Thymus (tissue), 14 donors: ENCODE measurements at places on chromosomes 7 and 10. TPM values are rescaled to one million over a fixed set of nuclear protein-coding genes. Genes with fewer than 3 reads are reported as not detected.

Gene HMX2
- total RNA-seq, result 0.05 TPM

Gene RSPH10B
- not detected for total RNA-seq

Gene HTR5A
- 0.85 TPM for total RNA-seq

Gene GTF2IRD1
- total RNA-seq, result 4.7 TPM

Gene GOLGA7B
- 0.52 TPM for total RNA-seq

Gene KIAA1217
- total RNA-seq, result 9.7 TPM

Gene SPAG6
- 0.24 TPM for total RNA-seq

Gene HHEX
- 3.0 TPM for total RNA-seq

Gene HABP2
- 0.19 TPM for total RNA-seq

Gene CYP2C19
- not detected for total RNA-seq

DNA sequence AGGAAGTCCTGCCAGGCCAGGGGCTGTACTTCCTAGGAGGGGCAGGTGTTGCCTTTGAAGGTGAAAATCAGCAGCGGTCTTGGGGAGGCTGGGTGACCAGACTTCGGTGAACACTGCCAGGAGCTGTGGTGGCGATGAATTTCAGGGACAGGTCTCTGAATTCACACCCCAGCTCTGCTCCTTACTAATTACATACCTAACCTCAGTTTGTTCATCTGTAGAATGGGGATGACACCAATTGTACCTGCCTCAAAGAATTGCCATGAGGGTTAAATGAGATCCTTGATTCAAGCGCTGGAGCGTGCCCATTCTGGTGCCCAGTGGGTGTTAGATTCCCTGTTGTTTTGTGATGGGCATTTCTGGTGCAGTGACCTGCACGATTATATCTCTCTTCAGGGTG lies 102.8 kb downstream of the TACC2 start:
- DNase-seq, result no peak

DNA sequence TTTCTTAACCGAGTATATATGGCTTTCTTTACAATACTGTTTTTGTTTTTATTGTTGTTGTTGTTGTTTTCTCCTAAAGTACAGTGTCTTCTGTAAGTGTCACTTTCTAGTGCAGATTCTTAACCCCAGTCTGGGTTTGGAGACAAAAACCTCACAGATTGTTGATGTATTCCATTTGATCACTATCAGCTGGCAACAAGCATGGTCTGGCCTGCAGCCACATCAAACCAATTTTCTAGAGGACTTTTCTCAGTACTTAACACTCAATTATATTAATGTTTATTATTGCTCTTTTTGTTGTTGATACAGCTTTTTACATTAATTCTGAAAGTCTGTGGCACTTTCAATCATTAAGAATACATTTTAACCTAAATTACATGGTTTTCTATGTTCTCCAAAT lies 17.1 kb downstream of the LRRN3 start:
- DNase-seq, result no peak

DNA sequence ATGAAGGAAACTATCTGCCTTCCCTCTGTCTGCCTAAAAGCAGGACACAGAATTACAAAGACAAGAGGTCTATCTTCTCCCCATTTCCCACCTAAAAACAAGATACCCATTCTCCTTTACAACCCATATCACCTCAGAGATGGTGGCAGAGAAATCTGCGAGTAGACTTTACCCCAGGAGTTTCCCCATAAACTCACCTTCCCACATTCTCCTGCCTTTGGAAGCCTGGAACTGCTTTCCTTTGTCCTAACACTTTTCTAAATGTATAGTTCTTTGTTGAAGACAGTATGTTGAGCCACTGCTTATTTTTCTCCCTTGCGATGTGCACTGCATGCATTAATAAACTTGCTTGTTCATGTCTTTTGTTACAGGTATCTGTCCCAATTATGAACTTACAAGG lies 8.0 kb downstream of the SHTN1 start:
- DNase-seq, result no peak

GRCh38 chr10:132186488-132187429 lies at the start of gene DPYSL4:
Gene DPYSL4 (plus strand): TSS chr10:132186948. CDS start chr10:132187064, 116 bp downstream.
- DNase-seq, result no peak

GRCh38 chr10:42753126-42753506 lies 29.5 kb upstream of the BMS1 start:
- DNase-seq, result peak; percentile 35

GRCh38 chr7:93238748-93239147 lies 6.6 kb downstream of the VPS50 start:
- DNase-seq, result no peak

DNA sequence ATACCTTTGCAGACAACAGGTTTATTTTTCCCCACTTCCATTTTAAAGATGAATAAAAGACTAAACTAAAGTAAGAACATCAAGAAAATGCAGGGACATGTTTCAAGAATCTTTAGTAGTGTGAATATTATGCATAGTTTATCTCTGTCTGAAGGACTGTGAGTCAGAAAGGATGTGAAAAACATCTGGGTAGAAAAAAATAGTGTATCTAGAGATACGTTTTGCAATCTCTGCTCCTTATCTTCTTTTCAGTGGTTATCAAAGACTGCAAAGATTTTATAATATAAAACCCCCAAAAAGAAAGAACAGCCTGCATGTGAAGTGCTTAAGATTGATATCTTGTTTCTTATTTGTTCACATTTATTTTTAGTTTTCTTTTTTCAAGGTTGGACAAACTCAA lies 101.9 kb upstream of the ARHGAP21 start:
- no peak for DNase-seq

DNA sequence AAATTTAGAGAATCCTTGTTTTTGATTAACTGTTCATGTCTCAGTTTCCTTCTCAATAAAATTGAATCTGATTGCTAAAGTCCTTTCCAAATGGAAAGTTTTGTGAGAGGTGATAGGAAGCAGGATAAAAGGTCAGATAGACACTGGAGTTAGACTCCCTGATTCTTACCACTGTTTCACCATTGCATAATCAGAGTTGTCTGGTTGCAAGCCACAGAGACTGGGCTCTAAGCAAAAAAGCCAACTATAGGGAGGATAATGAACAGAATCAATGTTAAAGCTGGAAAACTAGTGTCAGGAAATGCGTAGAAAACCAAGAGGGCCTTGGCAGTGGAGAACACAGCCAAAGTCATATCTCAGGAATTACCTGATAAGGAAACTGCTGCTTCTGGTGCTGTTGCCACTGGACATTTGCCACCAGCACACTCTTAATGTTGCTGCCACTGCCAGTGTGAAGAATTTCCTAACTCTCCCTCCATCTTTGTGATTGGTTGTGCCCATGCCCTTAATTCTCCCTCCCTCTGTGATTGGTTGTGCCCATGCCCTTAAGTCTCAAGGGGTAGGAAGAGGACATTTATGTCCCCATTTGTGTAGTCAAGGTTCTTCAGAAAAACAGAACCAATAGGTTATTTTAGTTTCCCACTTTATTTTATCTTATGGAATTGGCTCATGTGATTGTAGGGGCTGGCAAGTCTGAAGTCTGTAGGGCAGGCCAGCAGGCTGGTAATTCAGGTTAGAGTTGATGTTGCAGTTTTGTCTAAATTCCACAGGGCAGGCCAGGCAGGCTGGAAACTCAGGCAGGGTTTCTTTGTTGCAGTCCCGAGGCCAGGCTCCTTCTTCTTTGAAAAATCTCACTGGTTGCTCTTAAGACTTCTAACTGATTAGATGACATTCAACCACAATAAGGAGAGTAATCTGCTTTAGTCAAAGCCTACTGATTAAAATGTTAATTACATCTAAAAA lies 639.0 kb downstream of the REEP3 start:
- no peak for DNase-seq

DNA sequence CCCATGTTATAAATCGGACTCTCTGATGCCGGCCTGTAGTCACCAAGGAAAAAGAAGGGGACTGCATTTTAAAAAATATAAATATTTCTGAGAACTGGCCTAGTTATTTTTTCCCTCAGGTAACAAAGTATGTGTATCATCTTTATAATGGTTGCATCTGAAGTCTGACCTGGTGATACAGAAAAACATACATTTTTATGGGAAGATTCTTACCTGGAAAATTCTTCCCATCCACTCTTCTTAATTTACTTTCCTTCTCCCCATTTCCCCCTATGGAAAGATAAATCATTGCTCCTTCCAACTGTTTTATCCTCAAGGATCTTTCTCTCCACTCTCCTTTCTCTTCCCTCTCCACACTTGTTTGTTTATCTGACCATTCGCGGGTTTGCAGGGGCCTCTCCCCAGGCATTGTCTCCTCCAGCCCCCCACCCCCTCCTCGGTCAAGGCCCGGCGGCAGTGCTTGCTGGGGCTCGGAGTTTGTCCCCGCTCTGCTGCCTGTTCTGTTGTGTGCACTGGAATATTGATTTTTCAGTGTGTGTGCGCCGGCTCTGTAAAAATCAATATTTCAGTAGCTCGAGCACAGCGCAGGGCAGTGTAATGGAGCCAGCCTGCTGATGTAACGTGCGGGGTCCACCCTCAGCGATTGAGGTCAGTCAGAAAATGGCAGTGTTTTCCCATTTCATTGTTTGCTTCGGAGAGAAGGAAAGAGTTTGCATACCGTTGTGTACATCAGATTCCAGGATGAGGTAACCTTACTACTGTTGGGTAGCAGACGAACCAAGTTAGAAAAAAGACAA lies 199.5 kb upstream of the NFE2L3 start:
- no peak for DNase-seq

DNA sequence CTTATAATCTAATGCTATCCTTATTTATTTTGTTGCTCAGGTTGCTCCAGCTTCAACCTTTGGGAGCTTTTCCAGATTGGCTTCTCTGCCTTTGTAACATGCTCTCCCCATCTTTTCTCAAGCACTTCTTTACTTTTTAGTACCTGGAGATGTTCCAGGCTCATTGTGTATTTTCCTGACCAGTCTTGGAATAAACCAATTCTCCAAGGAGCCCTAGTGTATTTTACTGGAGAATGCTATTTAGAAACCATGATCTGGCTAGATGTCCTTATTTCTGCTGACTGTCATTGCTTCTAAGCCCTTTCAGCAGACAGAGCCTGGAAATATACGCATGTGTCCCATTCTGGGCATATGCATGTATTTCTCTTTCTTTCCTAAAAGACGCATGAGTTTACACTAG lies 95.7 kb downstream of the EMX2 start:
- DNase-seq, result no peak

- DNase-seq, result no peak
Observed at GRCh38 chr7:110891197-110891596, 199.7 kb upstream of the LRRN3 start.

GRCh38 chr10:104683567-104683966 lies 42.5 kb downstream of the SORCS3 start:
- DNase-seq, result no peak

GRCh38 chr7:77575187-77575586 lies 38.1 kb downstream of the PTPN12 start:
- no peak for DNase-seq

DNA sequence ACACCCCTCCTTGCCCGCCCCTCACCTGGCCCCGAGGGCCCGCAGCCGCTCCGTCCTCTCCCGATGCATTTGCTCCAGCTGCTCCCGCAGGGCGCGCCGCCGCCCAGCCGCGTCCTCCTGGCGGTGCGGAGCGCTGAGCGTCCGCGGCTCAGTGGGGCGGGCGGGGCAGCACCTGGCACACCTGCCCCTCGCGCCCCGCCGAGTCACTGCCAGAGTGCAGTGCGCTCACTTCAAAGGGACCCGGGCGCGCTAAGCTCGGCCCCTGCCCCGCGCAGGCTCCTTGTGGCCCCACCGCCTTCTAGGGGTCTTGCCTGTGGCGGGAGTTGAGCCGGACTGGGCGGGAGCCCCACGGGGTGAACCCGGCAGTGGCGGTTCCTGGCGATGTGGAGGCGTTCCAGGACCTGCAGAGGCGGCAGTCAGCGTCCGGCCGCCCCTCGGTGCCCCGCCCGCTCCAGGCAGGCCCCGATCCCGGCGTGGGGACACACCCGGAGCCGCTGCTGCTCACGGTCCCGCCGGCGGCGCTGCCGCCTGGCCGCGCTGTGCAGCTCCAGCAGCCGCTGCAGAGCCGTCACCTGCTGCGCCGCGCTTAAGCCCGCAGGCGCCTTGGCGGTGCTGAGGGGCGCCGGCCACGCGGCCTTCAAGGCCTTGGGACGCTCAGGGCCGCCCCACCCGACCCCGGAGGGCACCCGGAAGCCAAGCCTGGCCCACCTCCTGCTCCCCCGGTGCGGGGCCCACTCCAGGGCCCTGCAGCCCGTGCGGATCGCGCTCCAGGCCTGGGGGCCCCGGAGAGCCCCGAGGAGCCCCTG lies 6.7 kb downstream of the ATP6V1F start:
- DNase-seq, result peak; percentile 25

DNA sequence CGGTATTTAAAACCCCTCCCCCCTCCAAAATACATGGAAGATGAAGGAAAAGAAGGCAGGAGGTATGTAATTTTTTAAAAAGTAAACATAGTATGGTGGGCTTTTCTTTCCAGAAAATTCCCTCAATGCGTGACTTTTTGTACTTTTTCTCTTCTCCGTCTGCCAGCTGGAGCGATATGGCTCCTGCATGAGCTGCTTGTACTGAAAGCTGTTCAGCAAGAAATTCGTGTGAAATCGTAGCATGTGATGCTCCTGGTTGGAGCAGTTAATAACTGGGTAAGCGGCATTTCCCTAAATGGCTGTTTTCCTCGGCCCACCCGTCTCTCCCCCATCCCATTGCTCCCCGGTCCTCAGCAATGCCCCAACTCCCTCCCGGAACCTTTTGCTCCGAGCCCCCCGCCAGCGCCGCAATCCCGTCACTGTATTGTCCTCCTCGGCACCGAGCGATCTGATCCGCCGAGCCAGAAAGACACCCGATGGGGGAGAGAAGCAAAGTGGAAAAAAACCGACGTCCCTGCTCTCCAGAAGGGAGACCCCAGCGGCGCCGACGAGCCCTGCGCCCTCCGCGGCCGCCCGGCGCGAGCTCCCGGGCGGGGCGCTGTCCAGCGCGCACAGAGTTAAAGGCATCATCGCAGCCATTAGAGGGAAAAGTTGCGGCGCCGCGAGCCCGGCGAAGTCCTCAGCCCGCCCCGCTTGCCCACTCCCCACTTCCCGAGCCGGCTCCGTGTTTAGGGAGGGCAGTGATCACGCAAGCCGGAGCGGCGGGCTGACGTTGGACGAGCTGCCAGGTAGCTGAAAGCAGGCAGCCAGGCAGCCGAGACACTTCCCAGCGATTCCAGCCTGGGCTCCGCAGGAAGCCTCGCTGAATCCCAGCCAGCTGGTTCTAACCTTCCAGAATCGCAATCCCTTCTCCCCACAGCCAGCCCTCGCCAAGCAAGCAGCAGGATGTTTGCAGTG lies at the start of gene VSTM2A:
VSTM2A (plus strand) TSS at position 707 of the 957 bp plus-strand sequence. CDS start 356 bp downstream, outside the sequence.
- no peak for DNase-seq

DNA sequence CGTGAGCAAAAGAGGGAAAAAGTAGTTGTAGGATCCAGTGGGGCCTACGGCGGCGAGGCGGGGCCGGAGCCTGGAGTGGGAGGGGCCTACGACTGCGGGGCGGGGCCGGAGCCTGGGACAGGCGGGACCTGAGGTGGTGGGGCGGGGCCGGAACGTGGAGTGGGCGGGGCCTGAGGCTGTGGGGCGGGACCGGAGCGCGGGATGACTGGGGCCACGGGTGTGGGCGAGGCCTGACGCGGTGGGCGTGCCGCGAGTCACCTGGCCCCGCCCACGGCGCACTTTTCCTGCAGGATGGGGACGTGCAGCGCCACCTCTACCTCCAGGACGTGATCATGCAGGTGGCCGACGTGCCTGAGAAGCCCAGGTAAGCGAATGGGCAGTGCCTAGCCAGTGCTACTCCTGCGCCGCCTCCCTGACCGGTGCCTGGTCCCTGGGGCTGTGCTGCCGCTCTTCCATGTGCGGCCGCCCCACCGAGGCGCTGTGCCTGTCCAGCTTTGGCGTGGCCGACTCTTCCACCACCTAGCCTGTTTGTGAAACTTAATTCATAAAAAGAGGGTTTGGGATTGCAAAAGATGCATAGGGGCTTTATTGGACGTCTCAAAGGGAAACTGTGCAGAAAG lies 496 bp downstream of the ZNF511 start:
- DNase-seq, result peak; percentile 77

GRCh38 chr10:131536676-131537075 lies 225.2 kb upstream of the TCERG1L start:
- DNase-seq, result no peak

- DNase-seq, result no peak
Observed at GRCh38 chr7:15836041-15836440, 149.6 kb upstream of the MEOX2 start.
